ENCODE measurements at places on chromosomes 4 and X. TPM values are rescaled to one million over a fixed set of nuclear protein-coding genes. Genes with fewer than 3 reads are reported as not detected.
A peak's percentile ranks its signal among the peaks of the same experiment; 100 is the strongest.

GRCh38 chrX:95764972-95765451, 919.6 kb upstream of the DIAPH2 start:
- no peaks in the 10 kb centered on the region for H3K36me3 ChIP-seq
- H3K27me3 ChIP-seq: no peaks in the 10 kb centered on the region
- peak; percentile 4 for DNase-seq
- no peak overlapping the region for H3K27ac ChIP-seq
- no peak overlapping the region for H3K4me3 ChIP-seq

GRCh38 chr4:107757864-107758476, 37.9 kb upstream of the PAPSS1 start:
- H3K4me1 ChIP-seq: peaks cover 17% of the 10 kb centered on the region
- H3K27me3 ChIP-seq: no peaks in the 10 kb centered on the region
- DNase-seq: peak; percentile 28
- H3K36me3 ChIP-seq: no peaks in the 10 kb centered on the region
- H3K4me3 ChIP-seq: no peak overlapping the region
- no peak overlapping the region for H3K27ac ChIP-seq

MMGT1 gene
- 7.5 TPM for total RNA-seq

GRCh38 chrX:88416965-88417364, 330.1 kb upstream of the CPXCR1 start:
- H3K4me3 ChIP-seq: no peak overlapping the region
- no peak overlapping the region for H3K27ac ChIP-seq
- no peaks in the 10 kb centered on the region for H3K36me3 ChIP-seq
- H3K4me1 ChIP-seq: no peaks in the 10 kb centered on the region

DNA sequence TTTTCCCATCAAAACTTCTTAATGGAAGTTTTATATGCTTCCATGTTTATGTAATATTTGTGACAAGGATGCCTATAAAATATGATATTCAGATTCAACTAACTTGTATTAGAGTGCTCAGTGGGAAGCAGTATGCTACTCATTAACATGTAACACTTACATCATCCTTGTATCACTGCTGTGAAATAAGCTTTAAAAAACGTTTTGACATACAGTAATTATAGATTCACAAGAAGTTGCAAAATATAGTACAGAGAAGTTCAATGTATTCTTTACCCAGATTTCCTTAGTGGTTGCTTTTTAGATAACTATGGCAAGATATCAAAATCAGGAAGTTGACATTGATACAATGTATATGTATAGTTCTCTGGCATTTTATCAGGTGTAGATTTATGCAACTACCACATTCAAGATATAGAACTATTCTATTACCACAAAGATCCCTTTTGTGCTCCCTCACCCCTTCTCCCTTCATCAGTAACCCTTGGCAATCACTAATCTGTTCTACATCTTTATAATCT, 56.3 kb downstream of the DTHD1 start:
- H3K4me1 ChIP-seq: no peaks in the 10 kb centered on the region
- H3K27me3 ChIP-seq: no peaks in the 10 kb centered on the region

DNA sequence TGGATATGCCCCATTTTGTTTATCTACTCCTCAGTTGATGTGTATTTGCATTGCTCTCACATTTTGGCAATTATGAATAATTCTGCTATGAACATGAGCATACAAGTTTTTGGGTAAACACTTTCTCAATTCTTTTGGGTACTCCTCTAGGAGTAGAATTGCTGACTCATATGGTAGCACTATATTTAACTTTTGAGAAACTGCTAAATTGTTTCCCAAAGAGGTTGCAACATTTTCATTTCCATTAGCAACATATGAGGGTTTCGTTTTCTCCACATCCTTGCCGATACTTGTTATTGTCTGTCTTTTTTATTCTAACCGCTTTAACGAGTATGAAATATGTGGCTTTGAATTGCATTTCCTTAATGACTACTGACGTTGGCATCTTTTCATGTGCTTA, 185.4 kb downstream of the TSPAN5 start:
- no peak for DNase-seq
- H3K4me1 ChIP-seq: no peaks in the 10 kb centered on the region
- no peak overlapping the region for H3K4me3 ChIP-seq
- no peaks in the 10 kb centered on the region for H3K36me3 ChIP-seq

GRCh38 chrX:27966955-27967354, 14.3 kb downstream of the DCAF8L1 start:
- no peak for DNase-seq
- no peaks in the 10 kb centered on the region for H3K4me1 ChIP-seq

DNA sequence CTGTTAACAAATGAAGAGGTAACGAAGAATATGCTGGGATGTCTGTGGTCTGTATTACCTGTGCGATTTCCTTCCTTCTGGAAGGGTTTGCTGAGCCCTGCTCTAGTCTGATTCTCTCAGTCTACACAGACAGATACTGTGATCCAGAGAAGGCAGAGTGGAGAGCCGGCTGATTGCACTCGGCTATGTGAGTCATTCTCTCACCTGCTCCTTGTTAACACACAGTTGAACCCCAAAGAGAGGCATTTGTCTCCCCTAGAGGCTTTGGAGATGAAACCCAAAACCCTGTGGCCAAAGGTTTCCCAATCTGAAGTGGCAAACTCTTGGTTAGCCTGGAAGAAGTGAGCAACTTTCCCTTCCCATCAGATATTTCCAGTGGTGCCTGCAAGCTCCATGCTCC, 78.1 kb upstream of the GPC4 start:
- no peak for DNase-seq
- no peaks in the 10 kb centered on the region for H3K4me1 ChIP-seq
- H3K27ac ChIP-seq: no peak overlapping the region
- H3K36me3 ChIP-seq: no peaks in the 10 kb centered on the region

GRCh38 chrX:7515681-7516413, 327.1 kb upstream of the VCX start:
- no peak overlapping the region for H3K27ac ChIP-seq
- no peaks in the 10 kb centered on the region for H3K27me3 ChIP-seq
- H3K4me3 ChIP-seq: no peak overlapping the region
- H3K4me1 ChIP-seq: no peaks in the 10 kb centered on the region
- no peak for DNase-seq

GRCh38 chr4:145904413-145905177, 34.0 kb downstream of the ZNF827 start:
- no peaks in the 10 kb centered on the region for H3K4me1 ChIP-seq
- DNase-seq: no peak
- no peak overlapping the region for H3K27ac ChIP-seq
- H3K36me3 ChIP-seq: no peaks in the 10 kb centered on the region

DNA sequence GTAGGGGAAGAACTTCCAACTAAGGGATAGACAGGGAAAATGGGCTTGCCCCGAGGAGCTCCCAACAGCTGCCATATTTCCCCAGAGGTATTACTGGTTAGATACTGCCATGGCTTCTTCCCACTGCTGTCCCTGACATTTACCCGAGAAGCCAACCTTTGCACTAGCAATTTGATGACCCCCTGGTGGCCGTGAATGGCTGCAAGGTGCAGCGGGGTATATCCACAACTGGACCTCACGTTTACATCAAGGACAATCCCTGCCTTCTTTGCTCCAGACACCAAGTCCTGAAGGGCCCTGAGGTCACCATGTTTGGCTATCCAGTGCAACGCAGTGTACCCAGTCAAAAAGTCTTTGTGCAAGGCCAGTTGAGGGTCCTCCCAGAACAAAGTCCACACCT, 2.3 kb downstream of the SOWAHB start:
- H3K27me3 ChIP-seq: peaks cover 1% of the 10 kb centered on the region
- peaks cover 37% of the 10 kb centered on the region for H3K4me1 ChIP-seq
- H3K4me3 ChIP-seq: no peak overlapping the region
- DNase-seq: peak; percentile 27

DNA sequence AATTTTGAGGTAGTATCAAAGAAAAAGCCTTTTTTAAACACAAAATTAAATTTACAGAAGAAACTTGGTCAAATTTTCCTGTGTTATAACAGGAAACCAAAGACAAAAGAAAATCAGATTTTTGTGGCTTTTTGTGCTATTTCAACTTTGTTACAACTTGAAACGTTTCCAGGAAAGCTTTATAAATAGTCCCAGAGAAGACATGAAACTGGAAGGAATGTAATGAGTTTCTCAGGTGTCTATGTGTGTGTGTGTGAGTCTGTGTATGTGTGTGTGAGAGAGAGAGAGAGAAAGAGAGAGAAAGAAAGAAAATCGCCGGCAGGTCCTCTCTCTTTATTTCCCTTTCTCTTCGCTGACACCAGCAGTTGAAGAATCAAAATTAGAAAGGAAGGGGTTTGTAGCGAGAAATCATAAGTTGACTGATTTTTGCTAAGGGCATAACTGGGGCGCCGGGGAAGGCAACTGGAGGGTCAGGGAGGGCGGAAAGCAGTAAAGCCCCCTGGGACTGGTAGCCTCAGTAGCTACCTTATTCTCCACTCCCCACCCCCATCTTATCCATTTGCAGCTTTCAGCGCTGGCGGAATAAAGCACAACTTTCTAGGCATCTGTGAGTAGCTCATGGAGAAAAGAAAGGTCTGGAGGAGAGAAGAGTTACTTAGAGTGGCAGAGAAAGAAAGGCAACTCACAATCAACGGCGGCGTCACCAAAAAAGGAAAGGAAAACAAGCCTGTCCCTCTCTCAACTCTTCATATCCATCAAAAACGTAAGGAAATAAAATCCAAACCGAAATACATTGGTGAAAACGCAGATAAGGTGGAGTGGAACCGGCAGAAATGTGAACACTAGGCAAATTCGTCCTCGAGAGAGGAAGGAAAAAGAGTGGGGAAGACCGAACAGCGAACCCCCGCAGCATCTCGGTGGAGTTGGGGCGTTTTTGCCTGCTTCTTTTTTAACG, 1.3 kb downstream of the TMEM47 start:
- no peak for DNase-seq
- no peak overlapping the region for H3K27ac ChIP-seq
- H3K27me3 ChIP-seq: no peaks in the 10 kb centered on the region
- H3K4me3 ChIP-seq: no peak overlapping the region
- H3K36me3 ChIP-seq: no peaks in the 10 kb centered on the region
- H3K4me1 ChIP-seq: no peaks in the 10 kb centered on the region

DNA sequence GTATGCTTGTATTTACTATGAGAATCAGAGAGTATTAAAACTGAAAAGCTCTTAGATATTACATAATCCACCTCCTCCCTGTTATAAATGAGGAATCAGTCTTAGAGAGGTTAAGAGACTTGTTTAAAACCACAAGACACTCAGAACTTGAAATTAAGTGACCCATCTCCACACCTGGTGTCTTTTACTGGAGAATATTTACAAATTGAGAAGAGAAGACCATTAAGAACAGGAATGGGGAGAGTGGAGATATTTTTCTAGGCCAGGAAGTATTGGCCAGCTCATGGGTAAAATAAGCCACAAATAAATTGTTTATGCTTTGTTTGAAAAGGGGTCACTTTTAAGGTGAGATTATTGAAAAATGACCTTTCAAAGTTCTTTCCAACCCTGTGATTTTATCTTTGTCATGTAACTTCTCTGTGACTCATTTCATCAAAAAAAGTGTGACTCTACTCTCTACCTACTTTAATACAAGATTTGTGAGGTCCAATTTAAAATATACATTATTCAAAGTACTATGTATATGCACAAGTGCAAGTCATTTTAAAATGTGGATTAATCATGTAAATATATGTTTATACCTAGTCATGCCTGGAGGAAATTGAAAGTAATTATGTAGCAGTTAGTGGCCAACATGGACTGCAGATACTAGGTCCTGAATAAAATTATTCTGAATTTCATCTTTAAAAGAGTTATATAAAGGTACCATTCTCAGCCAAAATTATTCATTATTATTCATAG, 15.9 kb upstream of the COX7B2 start:
- no peak overlapping the region for H3K4me3 ChIP-seq
- no peak overlapping the region for H3K27ac ChIP-seq
- H3K27me3 ChIP-seq: no peaks in the 10 kb centered on the region
- DNase-seq: no peak
- no peaks in the 10 kb centered on the region for H3K36me3 ChIP-seq
